Suprapubic skin (tissue), 4 donors: ENCODE measurements at places on chromosomes 7 and 10. TPM values are rescaled to one million over a fixed set of nuclear protein-coding genes. Genes with fewer than 3 reads are reported as not detected.
A peak's percentile ranks its signal among the peaks of the same experiment; 100 is the strongest.

DNA sequence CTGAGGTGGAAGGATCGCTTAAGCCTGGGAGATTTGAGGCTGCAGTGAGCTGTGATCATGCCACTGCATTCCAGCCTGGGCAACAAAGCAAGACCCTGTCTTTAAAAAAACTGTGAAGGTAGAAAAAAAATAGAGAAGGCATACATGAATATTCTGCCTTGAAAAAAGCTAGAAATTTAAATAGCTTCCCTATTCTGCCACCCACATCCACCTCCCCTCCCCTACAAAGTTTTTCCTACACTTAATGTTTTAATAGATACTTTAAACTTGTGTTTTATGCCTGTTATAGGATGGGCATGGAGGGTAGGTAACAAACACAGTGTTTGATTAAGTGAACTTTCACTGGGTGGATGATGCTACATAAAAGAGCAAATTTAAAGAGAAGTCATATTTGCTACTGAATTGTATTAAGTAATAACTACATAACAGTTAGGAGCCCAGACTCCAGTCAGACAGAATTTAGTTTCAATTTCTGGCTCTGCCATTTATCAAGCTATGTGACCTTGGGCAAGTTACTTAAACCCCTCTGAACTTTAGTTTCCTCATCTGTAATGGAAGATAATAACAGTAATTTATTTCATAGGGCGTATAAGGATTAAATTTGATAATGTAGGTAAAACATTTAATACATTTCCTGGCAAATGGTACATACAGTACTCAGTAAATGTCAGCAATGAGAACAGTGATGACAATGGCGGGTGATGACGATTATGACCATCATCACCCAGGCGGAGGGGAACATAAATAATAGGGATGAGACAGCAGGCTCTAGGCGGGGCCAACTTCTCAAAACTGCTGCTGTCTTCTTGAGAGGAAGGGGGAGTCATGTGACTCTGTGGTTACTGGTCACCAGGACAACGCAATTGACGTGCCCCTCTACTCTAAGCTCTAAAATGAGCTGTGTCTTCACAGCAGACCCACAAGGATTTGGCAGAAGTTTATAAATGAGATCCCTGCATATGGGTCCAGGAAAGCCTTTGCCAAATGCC lies 15.8 kb downstream of the DNMBP start:
- H3K4me3 ChIP-seq, result no peak overlapping the region
- peak; percentile 83 for DNase-seq
- peaks cover 41% of the 10 kb centered on the region for H3K4me1 ChIP-seq
- H3K36me3 ChIP-seq, result peaks cover 3% of the 10 kb centered on the region

DNA sequence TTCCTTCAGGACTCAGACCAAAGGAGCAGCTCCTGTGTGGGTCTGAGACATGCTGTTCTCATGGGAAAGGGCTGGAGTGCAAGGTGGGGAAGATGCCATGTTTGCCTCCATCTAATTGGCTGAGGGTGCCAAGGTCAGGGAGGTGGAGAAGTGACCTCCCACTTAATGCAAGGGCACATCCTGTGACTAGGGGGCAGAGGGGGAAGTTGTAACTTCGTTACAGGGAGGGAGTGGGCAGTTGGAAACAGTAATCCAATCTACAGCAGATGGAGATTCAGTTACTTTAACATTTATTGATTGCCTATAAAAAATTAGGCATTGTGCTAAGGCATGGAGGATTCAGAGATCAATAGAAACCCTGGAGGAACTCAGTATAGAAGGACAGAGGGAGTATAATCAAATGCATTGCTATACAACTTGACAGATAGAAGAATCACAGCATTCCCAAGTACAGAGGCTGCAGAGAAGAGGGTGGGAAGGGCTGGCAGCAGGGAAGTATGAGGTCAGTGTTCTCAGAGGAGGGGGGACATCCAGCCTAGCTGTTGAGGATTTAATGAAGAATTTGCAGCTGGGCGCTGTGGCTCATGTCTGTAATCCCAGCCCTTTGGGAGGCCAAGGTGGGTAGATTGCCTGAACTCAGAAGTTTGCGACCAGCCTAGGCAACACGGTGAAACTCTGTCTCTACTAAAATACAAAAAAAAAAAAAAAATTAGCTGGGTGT lies 75.9 kb downstream of the CCNY start:
- peaks cover 14% of the 10 kb centered on the region for H3K4me1 ChIP-seq
- H3K4me3 ChIP-seq, result no peak overlapping the region
- DNase-seq, result no peak
- H3K27me3 ChIP-seq, result no peaks in the 10 kb centered on the region
- H3K27ac ChIP-seq, result no peak overlapping the region

The LRRC17 gene
- total RNA-seq, result 4.5 TPM

DNA sequence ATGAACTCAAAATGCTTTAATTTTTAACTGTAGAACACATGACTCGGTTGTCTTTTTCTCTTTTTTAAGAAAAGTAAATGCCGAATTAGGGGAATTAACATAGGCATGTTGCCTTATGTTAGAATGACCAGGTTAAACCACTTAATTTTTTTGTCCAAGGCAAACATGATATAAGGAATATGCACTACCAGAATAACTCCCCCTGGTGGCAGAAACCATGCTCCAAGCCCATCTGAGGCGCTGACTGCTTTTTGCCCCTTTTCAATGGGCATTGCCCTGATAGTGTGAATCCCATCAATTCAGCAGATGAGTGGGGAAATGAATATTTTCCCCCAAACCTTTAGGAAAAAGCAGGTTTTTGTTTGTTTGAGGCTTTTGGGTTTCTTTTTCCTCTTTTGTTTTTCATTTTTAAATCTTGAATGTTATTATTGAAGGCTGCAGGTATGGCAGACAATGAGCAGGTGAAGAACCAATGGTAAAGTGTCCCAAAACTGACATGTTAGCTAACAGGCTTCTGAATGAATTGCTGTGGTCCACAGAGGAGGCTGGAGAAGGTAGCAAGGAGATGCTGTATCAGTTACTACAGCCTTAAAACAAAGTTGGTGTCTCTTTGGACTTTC lies 284.3 kb downstream of the SORCS3 start:
- no peaks in the 10 kb centered on the region for H3K36me3 ChIP-seq
- H3K4me3 ChIP-seq, result no peak overlapping the region
- H3K27me3 ChIP-seq, result no peaks in the 10 kb centered on the region
- no peak overlapping the region for H3K27ac ChIP-seq
- no peaks in the 10 kb centered on the region for H3K4me1 ChIP-seq

The MCU gene
- 31.7 TPM for total RNA-seq

GRCh38 chr7:12092499-12093130 lies 118.5 kb upstream of the TMEM106B start:
- no peaks in the 10 kb centered on the region for H3K27me3 ChIP-seq
- H3K36me3 ChIP-seq, result no peaks in the 10 kb centered on the region
- no peak overlapping the region for H3K4me3 ChIP-seq

DNA sequence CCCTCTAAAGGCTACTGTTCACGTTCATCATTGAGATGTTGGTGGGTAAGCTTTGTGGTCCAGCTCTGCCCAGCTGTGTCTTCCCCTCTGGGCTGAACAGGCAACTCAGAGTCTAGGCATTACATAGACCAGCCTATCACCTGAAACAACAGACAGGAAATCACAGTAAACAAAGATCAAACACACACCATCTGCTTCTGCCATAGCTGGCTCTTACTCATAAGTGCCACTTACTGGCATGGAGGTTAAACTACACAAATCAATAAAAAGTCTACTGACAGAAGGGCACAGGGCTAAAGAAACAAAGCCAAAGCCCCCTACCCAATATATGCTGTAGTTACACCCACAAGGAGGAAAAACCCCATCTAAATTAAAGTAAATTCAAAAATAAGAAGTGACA lies 35.0 kb downstream of the SEPTIN14 start:
- no peaks in the 10 kb centered on the region for H3K27me3 ChIP-seq
- no peak overlapping the region for H3K27ac ChIP-seq
- H3K4me1 ChIP-seq, result no peaks in the 10 kb centered on the region
- no peak overlapping the region for H3K4me3 ChIP-seq
- no peaks in the 10 kb centered on the region for H3K36me3 ChIP-seq
- no peak for DNase-seq

- H3K4me1 ChIP-seq, result no peaks in the 10 kb centered on the region
- H3K4me3 ChIP-seq, result no peak overlapping the region
- DNase-seq, result no peak
- H3K27ac ChIP-seq, result no peak overlapping the region
Observed at GRCh38 chr7:70384891-70385290, 747.1 kb upstream of the GALNT17 start.

- H3K27ac ChIP-seq, result no peak overlapping the region
- no peaks in the 10 kb centered on the region for H3K36me3 ChIP-seq
- no peaks in the 10 kb centered on the region for H3K27me3 ChIP-seq
- no peak for DNase-seq
Observed at GRCh38 chr10:57014758-57015157, 653.7 kb upstream of the ZWINT start.

DNA sequence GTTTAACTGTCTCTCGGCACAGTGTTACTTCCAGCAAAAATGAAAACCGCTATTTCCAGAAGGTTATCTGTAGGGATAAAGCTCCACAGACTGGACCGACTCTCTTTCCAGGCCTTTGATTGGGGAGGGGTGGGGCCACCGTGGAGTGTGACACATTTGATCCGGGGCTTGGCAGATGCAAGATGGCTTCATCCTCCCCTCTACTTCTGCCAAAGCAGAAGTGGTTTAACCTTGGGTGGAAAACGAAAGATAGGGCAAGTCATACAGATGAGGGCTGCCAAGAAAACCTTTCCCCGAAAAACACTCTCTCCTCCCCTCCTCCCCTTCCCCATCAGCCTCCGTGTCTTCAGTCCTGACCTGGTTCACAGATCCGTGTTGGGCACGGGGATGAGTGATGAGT lies 139.7 kb upstream of the SH2B2 start:
- H3K4me3 ChIP-seq, result no peak overlapping the region
- DNase-seq, result no peak
- H3K27ac ChIP-seq, result no peak overlapping the region

The TMEM178B gene
- total RNA-seq, result 0.34 TPM

The MALSU1 gene
- 39.0 TPM for total RNA-seq

DNA sequence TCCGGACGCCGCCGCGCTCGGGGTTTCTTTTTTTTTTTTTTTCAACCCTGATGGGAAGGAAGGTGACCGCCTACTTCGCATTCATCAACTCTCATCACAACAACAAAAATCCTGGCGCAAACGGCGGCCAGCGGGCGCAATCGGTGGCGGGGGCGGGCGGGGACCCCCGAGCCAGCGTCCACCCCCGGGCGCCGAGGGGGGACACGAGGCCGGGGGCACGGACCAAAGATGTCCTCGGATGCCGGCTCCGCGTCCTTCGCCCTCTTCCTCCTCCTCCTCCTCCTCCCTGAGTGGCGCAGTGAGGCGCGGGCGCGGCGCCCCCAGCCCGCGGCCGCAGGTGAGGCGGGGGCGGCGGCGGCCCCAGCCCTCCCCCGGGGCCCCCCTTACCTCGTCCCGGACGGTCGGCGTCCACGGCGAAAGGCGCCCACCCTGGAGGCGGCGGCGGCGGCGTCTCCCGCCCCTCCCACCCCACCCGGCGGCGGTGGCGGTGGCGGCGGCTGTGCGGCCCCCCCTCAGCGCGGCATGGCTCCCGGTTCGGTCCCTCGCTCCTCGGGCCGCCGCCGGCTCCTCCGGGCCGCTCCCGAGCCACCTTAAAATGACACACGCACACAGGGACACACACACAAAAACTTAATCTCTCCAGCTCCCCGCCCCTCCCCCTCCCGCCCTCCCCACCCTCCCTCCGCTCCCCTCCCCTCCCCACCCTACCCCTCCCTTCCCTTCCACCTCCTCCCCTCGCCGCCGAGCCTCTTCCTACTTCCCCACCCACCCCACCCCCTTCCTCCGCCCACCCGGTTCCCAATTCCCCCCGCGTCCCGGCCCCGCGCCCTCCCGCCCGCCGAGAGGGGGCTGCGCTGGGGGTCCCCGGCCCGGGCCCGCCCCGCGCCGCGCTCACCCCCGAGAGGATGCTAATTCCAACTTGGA lies at the start of gene CTBP2:
TSS of gene CTBP2 (minus strand) at position 632 of the 924 bp plus-strand sequence.
- H3K27me3 ChIP-seq, result no peaks in the 10 kb centered on the region
- peak within 1 kb of the TSS; percentile 95 for H3K27ac ChIP-seq
- peak within 1 kb of the TSS; percentile 86 for H3K4me3 ChIP-seq
- H3K36me3 ChIP-seq, result no peaks in the 10 kb centered on the region
- H3K4me1 ChIP-seq, result peaks cover 48% of the 10 kb centered on the region

DNA sequence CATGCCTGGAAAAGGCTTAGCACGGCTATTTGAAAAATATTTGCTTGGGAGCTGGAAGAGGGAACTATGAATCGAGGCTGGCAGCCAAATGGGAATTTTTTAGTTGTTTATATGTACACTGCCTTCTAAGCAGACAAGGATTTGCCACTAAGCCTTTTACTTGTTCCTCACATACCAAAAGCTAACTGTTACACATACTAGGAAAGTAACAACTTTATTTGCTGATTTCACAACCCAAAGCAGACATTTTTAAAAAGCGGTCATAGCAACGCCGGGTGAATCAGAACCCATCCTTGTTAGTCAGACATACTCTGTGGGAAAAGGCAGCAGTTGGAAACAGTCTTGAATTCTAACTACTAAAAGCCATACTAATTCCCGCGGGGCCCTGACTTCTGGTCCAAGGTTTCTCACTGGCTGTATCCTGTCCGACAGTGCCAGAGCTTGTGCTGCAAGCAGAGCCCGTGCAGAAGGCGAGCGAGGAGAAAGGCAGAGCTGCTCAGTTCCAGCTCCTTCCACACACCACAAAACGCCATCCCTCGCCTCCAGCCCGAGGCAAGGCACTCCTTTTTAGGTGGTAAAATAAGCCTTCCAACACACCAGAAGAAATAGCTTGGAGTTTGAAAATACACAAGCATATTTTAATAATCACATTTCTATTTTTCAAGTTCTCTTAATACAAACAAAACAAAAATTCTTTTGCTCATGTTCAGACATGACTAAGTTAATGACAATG lies 89.2 kb downstream of the RNF216 start:
- H3K27me3 ChIP-seq, result no peaks in the 10 kb centered on the region
- H3K27ac ChIP-seq, result peak overlapping the region; percentile 82
- peaks cover 89% of the 10 kb centered on the region for H3K4me1 ChIP-seq
- H3K4me3 ChIP-seq, result peak overlapping the region; percentile 3
- peak; percentile 93 for DNase-seq

- peaks cover 6% of the 10 kb centered on the region for H3K27me3 ChIP-seq
- DNase-seq, result peak; percentile 19
- H3K4me1 ChIP-seq, result no peaks in the 10 kb centered on the region
- H3K4me3 ChIP-seq, result no peak overlapping the region
Observed at GRCh38 chr7:157440346-157441022, 103.7 kb downstream of the DNAJB6 start.

DNA sequence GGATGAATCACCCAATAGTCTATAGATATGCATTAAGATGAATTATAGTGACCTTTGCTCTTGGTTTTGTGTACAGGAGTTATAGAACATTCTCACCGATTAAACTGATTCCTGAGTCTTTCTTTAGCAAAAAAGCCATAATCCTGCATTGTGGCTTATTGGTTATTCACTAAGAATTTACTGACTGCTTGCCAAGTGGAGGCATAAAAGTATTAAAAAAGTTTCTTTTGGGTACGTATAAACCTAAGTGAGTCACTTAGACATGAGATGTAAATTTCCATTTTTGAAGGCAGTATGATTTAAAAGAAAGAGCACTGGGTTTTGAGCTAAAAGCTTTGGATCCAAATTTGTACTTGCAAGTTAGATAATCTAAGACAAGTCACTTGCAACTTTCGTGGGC lies 100.7 kb downstream of the CDK6 start:
- no peak overlapping the region for H3K27ac ChIP-seq
- DNase-seq, result no peak
- no peaks in the 10 kb centered on the region for H3K36me3 ChIP-seq

- no peaks in the 10 kb centered on the region for H3K27me3 ChIP-seq
- no peak overlapping the region for H3K27ac ChIP-seq
- DNase-seq, result peak; percentile 36
Observed at GRCh38 chr7:157358041-157358752, 21.4 kb downstream of the DNAJB6 start.

GRCh38 chr7:139548302-139549028 lies 25.0 kb downstream of the CLEC2L start:
- no peaks in the 10 kb centered on the region for H3K4me1 ChIP-seq
- H3K27me3 ChIP-seq, result no peaks in the 10 kb centered on the region
- no peaks in the 10 kb centered on the region for H3K36me3 ChIP-seq
- no peak for DNase-seq
